ENCODE measurements at places on chromosomes 7 and 10.

DNA sequence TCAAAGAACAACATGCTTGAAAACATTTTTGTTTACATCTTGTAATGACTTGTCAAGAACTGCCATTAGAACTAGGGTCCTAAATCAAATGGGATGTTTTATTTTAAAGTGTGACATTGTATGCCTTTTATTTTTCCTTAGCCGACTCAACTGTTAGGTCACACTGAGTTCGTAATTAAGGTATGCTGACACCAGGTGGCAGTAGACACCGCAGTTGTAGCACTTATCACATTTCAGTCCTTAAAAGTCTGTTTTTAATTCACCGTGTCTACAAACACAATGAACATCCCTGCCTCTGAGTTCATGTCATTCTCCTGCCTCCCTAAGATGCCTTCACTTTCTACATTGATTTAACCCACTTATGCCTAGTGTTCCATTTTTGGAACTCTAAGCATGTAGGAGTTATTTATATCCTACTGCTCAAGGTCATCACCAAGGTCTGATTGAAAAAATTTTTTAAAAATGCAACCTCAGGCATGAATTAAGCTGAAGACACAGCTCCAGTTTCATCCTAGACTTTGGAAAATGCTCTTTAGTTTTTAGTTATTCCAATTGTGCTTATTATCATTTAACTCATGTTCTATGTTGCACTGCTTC lies 186.1 kb downstream of the BMPER start:
- DNase-seq: no peak

DNA sequence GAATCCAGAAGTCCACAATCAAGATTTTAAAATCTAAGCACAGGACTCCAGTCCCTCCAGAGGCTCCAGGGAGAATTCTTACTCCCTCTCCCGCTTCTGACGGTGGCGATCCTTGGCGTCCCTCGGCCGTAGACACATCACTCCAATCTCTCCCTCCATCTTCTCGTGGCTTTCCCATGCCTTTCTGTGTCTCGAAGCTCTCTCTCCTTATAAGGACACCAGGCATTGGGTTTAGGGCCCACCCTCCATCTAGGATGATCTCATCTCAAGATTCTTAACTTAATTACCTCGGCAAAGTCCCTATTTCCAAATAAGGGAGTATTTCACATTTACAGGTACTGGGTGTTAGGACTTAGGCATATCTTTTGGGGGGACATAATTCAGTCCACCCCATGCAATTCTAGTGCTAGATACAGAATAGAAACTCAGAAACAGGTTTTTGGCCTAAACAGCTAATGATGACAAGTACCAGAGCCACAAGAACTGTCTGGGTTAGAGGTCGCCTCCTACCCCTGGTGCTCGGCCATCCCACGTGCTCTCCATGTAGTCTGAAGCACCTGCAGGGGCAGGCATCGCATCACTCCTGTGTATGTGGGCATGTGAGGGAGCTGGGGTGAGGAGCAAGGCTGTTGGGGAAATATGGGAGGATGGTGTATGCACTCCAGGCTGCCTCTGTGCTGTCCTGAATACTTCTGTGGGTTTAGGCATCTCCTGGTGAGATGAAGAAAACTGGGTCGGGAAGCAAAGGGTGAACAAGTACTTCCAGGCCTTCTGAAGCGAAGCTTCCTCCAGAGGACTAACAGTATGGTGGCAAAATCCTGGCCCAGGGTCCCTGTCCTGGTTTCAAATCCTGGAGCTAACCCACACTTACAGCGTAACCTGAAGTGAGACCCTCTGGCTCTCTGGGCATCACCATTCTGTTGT lies 298.3 kb upstream of the ZMIZ1 start:
- no peak for DNase-seq

GRCh38 chr7:16929146-16929762 lies 47.5 kb upstream of the AGR3 start:
- no peak for DNase-seq

DNA sequence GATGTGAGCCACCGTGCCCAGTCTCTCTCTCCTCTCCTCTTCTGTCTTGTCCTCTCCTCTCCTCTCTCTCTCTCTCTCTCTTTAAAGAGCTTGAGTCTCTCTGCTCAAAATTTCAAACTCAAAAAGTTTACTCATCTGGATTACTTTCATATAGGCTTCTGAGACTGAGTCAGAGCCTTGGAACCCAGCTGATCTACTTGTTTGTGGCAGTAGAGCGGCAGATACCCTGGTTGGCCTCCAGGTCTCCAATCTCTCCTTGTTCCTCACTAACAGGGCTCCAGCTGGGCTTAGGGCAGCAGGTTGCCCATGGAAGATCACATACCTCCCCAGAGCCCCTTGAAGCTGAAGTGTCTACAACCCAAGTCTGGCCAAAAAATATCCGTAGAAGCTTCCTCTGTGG lies 51.0 kb downstream of the HHEX start:
- no peak for DNase-seq

DNA sequence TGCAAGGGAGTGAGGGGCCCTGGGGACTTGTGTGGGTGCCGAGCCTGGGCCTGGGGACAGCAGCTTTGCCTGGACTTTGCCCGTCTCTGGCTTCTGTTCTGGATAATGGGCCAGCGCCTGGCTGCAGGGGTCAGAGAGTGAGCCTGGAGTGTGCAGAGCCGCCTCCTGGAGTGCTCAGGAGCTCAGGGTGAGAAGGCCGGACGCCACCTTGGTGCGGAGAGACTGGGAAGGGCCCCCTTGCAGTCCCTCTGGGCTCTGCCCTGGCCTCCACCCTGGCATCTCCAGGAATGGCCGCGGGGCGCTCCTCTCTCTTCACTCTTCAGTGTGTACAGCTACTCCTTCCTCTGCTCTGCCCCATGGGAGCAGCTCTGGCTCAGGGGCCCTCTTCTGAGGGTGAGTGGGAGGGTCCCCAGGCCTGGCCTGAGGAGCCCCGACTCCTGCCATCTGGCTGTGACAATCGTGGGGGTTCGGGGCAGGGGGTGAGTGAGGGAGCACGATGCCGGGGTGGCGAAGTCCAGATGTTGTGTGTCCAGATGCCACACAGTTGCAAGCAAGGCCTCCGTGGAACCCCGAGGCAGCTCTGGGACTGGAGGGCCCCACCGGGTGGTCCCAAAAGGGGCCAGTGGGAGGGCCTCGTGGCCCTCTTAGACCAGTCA lies 187.1 kb downstream of the DNAJB6 start:
- no peak for DNase-seq

Measured in stimulated activated CD8-positive, alpha-beta memory T cell treated with anti-CD3 and anti-CD28 coated beads, Interleukin-7, amount 100 ng/mL, for 1 hour (primary cell).